Cerebellum (tissue), 4 donors: ENCODE measurements at places on chromosomes 5 and 9. TPM values are rescaled to one million over a fixed set of nuclear protein-coding genes. Genes with fewer than 3 reads are reported as not detected.
A peak's percentile ranks its signal among the peaks of the same experiment; 100 is the strongest.

- no peak for DNase-seq
These were observed 73.0 kb downstream of the RASEF start for GRCh38 chr9:82989929-82990328.

DNA sequence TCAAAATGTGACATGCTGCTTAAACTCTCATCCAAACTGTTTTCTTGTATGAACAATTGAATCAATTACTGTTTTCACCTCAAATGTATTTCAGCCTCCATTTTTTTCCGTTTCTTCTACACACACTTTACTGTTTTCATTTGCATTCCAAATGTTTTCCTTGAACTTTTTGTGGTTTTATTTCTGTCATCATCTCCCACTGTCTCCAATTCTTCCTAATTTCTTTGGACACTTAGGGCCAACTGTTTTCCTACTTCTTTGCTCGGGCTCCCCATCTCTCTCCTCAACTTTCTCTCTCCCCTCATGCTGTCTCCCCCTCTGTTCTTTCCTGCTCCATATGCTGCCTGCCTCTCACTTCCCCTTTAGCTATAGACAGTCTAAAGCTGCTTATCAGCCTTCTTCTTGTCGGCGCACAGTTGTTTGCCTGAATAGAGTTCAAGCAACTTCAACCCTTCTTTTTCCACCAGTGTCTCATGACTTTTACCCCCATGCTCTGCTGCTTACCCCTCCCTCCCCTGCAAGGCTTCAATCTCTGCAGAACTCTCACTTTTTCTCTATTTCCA, 443.4 kb downstream of the DTWD2 start:
- no peak for DNase-seq

DNA sequence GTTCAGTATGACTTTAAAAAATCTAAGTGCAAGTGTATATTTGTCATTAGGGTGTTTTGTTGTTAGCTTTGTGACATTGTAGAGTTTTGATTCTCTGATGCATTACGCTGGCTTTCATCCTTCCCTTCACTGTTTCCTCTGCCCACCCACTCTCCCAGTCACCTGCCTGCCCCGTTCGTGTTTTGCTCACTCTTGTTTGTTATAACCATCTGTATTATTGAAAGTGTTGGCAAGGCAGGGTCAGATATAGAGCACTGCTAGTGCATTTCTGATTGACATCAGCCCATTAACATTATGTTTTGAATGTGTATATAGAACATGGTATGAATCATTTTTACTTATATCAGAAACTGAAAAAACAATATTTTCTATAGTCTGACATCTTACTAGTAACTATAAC, 27.3 kb downstream of the SCGB3A1 start:
- no peak for DNase-seq

DNA sequence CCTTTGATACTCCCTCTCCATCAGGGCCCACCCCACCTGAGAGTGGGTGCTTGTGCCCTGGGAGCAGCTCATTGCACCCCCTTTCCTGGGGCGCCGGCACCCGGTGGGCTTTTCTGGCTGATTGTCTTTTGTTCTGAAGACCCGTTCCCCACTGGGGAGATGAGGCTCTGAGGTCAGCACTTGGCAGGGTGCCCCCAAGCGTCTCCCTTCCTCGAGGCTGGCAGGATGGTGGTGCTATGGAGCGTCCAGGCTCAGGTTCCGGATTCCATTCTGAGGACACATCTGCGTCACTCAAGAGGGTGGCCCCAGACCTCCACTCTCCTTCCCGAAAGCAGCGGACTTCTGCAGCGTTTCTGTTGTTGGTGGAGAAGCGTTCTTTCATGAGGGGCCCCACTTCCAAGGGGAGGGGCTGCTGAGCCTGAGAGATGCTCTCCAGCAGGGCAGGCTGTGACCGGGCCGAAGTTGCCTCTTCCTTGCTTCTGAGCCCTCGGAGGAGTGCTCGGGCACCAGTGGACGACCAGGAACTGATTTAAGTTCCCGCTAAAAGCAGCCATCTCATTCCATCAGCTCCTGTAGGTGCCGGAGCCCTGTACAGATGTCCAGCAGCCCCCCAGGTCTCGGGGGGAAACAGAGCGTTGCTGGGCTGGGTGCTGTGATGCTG, 42.2 kb downstream of the COL5A1 start:
- DNase-seq: no peak

DNA sequence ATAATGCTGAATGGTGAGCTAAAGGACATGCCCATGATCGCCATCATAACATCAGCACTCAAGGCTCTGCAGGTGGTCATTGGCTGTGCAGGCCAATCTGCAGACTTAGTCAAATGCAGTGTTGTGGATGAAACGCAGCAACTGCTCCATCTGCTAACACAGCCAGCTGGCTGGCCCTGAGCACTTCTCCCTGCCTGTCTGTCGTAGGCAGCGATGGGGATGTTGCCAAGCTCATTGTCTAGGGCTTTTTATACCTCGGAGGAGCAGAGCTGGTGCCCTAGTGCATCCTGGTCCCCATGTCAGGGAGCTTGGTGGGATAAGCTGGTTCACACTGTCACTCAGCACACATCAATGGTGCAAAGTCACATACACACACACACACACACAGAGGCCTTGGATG, 189.4 kb downstream of the TENT4A start:
- peak; percentile 27 for DNase-seq

DNA sequence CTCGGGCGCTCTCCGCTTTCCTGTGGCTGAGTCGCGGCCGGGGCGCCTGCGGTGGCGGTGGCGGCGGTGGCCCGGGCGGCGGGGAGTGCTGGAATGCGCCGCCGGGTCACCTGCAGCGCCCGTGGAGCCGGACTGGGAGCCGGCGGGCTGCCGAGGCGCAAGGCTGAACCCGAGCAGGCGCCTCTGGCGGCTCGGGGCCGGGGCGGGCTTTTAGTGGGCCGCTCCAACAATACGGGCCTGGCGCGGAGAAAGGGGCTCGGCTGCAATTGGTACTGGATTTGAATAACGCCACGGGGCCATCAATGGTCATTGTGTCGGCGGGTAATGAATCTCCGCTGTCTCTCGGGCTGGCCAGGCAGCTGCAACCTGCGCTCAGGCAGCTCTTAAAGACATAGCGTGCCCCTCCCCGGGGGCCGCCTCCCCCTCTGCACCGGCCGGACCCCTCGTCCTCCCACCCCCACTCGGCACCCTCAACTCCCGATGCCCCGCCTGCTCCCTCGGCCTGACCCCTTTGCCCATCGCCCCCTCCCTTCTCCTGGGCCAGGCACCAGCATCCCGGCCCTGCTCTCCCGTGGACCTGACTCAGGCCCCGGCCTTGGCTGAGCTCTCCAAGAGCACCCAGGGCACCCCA, 22.1 kb downstream of the URM1 start:
- DNase-seq: peak; percentile 26

- DNase-seq: no peak
These were observed 1.0 kb upstream of the ACSL6 start for GRCh38 chr5:132012371-132013005.

- DNase-seq: peak; percentile 6
These were observed 142.9 kb upstream of the MSX2 start for GRCh38 chr5:174581479-174581878.

DNA sequence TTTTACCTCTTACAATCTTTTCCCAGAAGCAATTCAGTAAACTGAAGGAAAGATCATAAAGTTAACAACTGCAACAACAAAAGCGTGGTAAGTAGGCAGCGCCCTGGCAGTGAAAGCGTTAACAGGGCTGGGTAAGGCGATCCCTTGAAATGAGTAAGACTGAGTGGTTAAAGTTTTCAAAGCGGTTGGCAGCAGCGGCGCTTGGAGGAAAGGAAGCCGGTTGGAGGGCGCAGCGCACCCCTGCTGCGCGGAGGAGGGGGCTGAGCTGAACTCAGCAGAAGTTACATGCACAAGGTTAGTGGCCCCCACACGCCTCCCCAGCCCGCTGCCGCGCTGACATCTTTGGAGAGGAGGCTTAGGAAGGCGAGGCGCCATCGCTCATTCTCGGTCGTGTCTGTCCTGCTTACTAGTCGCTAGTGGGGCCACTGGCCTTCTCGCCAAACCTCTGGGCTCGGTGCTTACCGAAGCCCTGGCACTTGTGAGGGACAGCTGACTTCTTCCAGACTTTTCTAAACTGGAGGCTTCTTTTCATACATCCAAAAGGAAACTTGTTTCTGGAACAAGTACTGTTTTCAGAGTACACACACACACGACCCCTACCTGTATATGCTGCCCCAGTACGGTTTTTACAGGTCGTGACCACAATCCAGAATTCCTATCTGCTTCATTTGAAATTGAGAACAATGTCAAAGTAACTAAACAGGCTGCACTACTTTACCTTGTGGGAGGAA, at the start of gene SH3RF2:
SH3RF2 (plus strand) TSS at position 178 of the 731 bp plus-strand sequence. CDS start 1,351 bp downstream, outside the sequence.
- no peak for DNase-seq

Gene ENTREP1
- 11.0 TPM for total RNA-seq

Gene IL5
- not detected for total RNA-seq

Gene ELOVL7
- total RNA-seq: 9.2 TPM
